ENCODE measurements at places on chromosomes 1 and 21.
A peak's percentile ranks its signal among the peaks of the same experiment; 100 is the strongest.

DNA sequence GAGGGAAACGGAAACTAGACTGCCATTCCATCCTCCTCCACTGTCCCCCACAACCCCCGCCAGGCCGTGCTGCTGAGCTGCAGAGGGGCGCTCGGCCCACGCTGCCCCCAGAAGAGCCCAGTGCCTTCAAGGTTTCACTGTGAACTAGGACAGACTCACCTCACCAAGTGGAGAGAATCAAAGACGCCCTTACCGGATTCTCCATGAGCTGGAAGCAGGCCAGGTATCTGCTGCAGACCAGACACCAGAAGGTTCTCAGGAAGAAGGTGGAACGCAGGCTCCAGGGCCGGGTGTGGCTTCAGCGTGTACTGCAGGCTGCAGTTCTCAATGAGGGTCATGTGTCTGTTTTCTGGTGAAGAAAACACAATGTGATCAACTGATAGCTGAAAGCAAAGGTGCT is 30.6 kb downstream of the NPHP4 start:
- DNase-seq = no peak

DNA sequence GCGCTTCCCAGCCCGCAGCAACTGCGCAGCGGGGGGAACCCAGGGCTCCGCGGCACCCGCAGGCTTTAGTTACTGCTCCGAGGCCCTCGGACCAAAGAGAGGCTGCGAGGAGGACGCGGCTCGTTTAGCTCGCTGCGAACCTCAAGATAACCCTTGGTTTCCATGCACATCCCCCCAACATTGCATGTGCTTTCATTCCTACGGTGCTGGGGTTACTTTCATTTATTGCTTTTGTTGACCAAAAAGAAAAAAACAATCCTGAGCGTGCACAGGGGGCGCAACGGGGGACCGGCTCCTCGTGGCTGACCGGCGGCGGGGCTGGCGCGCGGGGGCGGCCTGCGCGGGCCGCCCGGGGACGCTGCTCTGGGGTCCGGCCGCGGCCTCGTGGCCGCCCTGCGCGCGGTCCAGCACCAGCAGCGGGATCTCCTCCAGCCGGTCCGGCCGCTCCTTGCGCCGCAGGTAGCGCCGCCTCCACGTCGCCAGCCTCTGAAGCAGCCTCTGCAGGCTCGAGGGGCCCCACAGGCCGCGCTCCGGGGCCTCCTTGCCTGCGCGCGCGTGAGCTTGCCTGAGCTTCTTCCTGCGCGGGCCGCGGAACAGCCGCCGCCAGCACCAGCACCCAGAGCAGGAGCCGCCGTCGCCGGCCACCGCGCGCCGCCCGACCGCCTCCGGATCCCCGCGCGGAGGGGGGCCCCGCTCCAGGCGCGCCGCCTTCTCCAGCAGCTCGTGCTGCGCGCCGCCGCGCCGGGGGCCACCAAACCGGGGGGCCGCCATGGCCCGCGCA is 77.4 kb downstream of the DESI2 start:
- DNase-seq = peak; percentile 76

- no peak for DNase-seq
These were observed 22.4 kb downstream of the ZZZ3 start for GRCh38 chr1:77659879-77660593.

DNA sequence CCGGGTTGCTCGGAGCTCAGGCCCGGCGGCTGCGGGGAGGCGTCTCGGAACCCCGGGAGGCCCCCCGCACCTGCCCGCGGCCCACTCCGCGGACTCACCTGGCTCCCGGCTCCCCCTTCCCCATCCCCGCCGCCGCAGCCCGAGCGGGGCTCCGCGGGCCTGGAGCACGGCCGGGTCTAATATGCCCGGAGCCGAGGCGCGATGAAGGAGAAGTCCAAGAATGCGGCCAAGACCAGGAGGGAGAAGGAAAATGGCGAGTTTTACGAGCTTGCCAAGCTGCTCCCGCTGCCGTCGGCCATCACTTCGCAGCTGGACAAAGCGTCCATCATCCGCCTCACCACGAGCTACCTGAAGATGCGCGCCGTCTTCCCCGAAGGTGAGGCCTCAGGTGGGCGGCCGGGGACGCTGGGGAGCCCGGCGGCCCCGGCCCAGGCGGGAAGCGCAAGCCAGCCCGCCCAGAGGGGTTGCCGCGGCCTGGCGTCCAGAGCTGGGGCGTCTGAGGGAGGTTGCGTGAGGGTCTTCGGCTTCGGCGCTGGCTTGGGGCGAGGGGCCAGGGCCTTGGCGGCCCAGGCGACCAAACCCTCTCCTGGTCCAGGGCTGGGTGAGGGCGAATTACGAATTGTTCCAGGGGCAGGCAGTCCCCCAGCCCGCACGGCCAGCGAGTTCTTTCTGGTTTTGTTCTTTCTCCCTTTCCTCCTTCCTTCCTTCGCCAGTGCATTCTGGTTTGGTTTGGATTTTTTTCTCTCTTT is 805 bp downstream of the SIM2 start:
- DNase-seq = peak; percentile 42

DNA sequence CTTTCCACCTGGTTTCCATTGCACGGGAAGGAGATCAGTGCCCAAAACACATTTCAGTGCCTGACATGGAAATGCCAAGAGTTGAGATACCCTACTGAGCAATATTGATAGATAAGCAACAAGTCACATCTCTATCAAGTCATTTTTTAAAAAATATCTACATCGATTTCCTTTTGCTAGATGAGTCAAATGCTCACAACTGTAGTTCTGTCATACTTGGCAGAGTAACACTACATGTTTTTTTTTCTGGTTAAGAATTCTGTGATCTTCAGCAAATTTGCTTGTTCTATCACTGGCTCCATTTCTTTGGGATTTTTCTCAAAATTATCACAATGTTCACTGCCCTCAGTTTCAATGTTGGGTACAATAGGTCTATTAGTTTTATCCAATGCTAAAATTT is 145.4 kb downstream of the ZC3H11B start:
- no peak for DNase-seq

DNA sequence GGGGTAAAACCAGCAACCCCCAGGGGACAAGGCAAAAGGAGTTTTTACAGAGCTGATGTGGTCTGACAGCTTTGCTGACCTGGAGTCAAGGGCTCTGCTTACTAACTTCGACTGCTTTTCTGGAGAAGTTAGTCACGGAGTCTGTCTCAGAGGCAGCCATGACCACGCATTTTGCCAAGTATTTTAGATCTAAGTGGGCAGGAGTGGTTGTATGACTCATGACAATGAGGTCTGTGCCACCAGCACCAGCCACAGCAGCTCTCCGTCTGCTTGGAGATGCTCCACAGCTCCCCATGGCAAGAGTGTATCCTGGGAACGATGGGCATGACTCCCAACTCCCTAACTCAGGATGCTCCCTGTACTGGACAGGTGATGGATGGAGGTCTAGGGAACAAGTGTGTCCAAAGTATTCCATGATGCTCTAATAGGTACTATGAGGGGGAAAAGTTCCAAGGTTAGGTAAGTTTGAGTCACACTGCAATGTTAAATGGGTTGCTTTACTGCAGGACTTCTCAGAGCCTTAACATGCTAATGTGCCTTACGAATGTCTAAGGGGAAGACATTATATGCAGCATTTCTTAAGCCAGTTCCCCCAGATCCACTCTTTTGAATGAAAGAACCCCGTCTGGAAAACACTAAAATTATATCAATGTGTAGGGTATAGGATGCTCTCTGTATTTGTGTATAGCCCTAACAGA is 359.0 kb downstream of the HHAT start:
- peak; percentile 72 for DNase-seq

DNA sequence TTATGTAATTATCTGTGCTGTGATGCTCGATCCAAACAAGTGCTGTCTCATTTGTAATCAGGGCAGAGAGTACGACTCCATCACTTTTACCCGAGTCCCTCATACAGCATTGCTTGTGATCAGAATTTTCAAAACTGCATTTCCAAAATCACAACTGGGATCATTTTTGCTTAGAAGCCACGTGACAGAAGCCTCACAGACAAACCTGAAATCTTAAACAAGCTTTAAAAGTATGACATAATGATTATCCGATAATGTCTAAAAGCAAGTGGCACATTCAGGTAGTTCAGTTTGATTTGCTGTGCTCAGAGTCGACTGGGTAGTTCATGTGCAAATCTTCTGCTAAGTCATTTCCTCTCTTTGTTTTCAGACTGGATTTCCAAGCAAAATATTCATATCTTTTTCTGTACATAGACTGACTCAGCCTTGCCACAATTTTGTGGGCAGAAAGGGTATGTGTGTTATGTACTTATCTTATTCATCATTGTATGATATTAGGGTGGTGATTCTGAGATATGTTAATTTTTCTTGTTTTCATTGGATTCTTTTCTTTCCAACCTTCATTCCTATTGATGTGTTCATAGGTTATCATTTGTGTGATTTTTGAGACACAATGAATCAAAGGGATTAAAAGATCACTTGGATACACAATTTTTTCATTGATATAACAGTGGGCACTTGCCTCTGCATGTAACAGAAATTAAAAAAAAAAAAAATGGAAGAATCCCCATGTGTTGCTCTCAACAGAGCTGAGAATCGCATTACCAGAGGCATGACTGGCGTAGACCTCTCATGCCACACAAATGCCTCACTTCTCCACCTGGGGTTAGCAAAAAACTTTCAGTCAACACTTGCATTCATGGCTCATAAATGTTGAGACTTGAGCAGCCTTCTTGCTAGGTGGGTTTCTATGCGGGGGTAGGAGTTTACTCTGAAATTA is 355.7 kb downstream of the LTN1 start:
- peak; percentile 86 for DNase-seq

- no peak for DNase-seq
These were observed 24.6 kb upstream of the GPR137B start for GRCh38 chr1:236117710-236118109.

DNA sequence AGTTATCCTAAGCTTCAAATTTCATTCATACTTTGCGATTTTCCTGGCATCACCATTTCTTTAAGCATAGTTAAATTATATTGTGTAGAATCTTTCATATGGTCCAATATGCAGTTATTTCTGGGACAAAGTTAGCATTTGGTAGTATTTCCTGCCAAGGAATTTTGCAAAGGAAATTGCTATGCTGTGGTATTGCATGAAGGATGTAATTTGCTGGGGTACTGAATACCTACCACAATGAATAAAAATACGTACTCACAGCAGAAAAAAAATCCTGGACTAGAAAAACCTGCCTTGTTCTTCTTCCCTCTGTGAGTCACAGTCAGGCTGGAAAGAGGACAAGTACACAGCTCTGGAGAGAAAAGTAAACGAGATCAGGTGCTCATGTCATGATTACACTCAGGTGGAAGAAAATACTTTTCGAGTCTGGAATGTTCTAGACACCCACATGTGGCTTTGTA is 241.2 kb downstream of the PTBP2 start:
- DNase-seq = peak; percentile 70

GRCh38 chr1:58890113-58890512 is 106.3 kb upstream of the JUN start:
- DNase-seq = no peak

DNA sequence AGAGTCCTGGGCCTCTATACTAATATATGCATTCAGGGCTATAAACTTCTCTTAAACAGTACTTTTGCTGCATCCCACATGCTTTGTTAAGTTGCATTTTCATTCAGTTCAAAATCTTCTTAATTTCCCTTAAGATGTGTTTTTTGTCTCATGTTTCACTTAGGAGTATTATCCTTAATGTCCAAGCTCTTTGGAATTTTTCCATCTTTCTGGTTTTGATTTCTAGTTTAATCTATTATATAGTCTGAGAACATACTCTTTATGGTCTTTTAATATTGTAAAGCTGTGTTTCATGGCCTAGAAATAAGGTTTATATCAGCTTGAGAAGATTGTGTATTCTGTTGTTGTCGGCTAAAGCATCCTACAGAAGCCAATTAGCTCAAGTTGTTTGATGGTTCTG is 1041.8 kb downstream of the PLA2G4A start:
- DNase-seq = no peak

GRCh38 chr1:238562341-238562740 is 671.6 kb upstream of the ZP4 start:
- DNase-seq = peak; percentile 24

- no peak for DNase-seq
These were observed 52.9 kb downstream of the PDE4B start for GRCh38 chr1:65845535-65846060.

DNA sequence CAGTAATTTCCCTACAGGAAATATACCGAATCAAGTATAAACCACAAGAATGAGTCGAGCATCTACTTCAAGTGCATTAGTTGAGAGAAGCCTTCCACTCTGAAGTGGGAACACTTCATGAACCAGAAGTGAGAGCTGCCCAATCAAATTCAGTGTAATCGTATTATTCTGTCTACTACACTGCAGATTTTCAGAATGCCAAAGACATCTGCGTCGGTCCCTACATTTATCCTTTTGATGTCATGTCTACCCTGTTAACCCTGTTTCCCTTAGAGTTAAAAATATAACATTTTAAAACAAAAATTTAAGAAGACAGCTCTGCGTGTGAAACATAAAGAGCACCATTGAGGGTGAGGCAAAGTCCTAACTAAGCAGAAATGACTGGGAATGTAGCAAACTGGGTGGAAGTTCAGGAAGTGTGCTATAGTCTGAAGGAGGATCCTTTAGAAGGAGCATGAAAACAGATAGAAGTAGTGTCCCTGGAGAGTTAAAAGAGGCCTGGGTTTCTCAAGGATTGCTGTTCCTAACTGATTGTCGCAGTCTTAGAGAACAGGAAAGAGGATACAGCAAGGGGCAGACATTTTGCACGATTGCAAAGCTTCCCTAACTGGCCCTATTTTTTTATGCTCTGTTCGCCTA is 291.2 kb downstream of the PTPRC start:
- DNase-seq = peak; percentile 61

DNA sequence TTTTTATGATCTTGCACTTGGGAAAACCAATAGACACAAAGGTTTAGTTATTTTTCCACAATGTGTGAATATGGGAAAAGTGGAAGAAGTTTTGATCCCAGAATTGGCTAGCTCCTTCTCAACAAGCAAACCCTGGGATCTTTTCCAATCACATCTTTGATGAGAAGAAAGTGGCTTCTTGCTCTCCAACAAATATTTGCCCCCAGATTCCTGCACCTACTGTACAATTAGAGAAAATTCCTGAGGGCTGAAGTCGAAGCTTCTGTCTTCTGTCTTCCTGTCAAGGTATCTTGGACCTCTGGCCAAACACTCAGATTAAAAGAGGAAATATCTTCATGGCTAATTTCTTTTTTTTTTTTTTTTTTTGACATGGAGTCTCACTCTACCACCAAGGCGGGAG is 113.1 kb upstream of the SLC45A1 start:
- DNase-seq = peak; percentile 50

GRCh38 chr1:63827411-63828321 is 53.8 kb downstream of the ROR1 start:
- peak; percentile 68 for DNase-seq

GRCh38 chr21:42737951-42738590 is 84.7 kb downstream of the PDE9A start:
- DNase-seq = no peak

GRCh38 chr1:44294588-44295007 is 60.5 kb downstream of the ERI3 start:
- DNase-seq = peak; percentile 78

GRCh38 chr1:87052400-87052799 is 138.0 kb downstream of the HS2ST1 start:
- no peak for DNase-seq

GRCh38 chr1:237416924-237417655 is 375.1 kb downstream of the RYR2 start:
- no peak for DNase-seq

- no peak for DNase-seq
These were observed 15.9 kb downstream of the ATF6 start for GRCh38 chr1:161781995-161782394.
